ENCODE measurements at places on chromosomes 5 and 9. TPM values are rescaled to one million over a fixed set of nuclear protein-coding genes. Genes with fewer than 3 reads are reported as not detected.
A peak's percentile ranks its signal among the peaks of the same experiment; 100 is the strongest.

- H3K27ac ChIP-seq: peak overlapping the region; percentile 9
- DNase-seq: no peak
- no peak overlapping the region for H3K4me3 ChIP-seq
- H3K4me1 ChIP-seq: peaks cover 7% of the 10 kb centered on the region
These were observed 11.7 kb downstream of the ZNF462 start for GRCh38 chr9:106874652-106875051.

Gene ENTPD2
- 21.0 TPM for total RNA-seq

DNA sequence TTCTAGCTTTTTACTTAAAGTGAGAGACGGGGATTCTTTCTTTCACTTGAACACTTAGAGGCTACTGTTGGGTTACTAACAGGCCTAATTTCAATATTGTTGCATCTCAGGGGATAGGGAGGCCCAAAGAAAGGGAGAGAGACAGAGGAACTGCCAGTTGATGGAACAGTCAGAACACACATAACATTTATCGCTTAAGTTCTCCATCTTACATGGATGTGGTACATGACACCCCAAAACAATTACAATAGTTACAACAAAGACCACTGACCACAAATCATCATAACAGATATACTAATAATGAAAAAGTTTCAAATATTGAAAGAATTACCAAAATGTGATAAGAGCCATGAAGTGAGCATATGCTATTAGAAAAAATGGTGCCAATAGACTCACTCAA lies 4.3 kb upstream of the RIC1 start:
- H3K36me3 ChIP-seq: no peaks in the 10 kb centered on the region
- H3K27me3 ChIP-seq: no peaks in the 10 kb centered on the region
- DNase-seq: no peak
- H3K4me3 ChIP-seq: no peak overlapping the region
- H3K4me1 ChIP-seq: no peaks in the 10 kb centered on the region

Gene SLC46A2
- total RNA-seq: 1.8 TPM

- H3K36me3 ChIP-seq: no peaks in the 10 kb centered on the region
- peak; percentile 80 for DNase-seq
- peak overlapping the region; percentile 75 for H3K27ac ChIP-seq
- H3K27me3 ChIP-seq: peaks cover 42% of the 10 kb centered on the region
- peaks cover 10% of the 10 kb centered on the region for H3K4me1 ChIP-seq
- peak overlapping the region; percentile 42 for H3K4me3 ChIP-seq
These were observed 1.2 kb upstream of the NPR3 start for GRCh38 chr5:32709750-32710549.

- H3K36me3 ChIP-seq: no peaks in the 10 kb centered on the region
- no peak overlapping the region for H3K27ac ChIP-seq
- no peak overlapping the region for H3K4me3 ChIP-seq
These were observed 40.3 kb downstream of the RAB3C start for GRCh38 chr5:58622936-58623871.

DNA sequence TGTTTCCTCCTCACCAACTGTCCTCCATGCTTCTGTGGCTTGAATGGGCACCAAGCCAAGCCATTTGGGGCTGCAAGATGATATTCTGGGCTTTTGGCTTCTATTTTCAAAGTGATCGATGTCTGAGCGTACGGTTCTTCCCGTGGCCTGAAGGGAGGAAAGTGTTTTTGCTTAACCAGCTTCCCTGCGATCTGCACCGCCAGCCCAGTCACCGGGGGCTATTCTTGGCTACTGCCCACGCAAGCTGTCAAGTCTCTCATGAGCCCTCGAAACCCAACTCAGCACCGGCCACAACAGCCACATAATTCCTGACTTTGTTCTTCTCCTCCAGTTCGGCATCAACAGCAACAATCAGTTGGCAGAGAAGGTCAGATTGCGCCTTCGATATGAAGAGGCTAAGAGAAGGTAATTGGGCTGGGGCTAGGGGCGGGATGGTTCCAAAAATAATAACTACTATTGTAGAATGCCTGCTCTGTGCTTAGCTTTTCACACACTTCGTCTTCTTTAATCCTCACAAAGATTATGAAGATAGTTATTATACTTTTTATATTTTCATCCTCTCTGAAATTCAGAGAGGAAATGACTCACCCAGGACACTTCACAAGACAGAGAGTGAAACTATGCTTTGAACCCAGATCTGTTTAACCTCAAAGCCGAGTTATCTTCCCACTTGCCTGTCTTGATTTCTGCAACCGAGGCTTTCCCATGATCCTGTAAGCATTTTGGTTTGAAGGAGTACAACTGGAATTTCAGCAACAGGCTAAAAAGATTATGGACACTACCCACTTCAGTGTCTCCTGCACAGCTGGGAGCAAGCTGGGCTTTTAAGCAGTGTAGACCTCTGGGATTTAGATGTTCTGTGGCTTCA lies 76.4 kb upstream of the RARS1 start:
- H3K27me3 ChIP-seq: no peaks in the 10 kb centered on the region
- no peak overlapping the region for H3K4me3 ChIP-seq
- H3K4me1 ChIP-seq: peaks cover 6% of the 10 kb centered on the region
- no peaks in the 10 kb centered on the region for H3K36me3 ChIP-seq

Gene RABL6
- total RNA-seq: 74.5 TPM

DNA sequence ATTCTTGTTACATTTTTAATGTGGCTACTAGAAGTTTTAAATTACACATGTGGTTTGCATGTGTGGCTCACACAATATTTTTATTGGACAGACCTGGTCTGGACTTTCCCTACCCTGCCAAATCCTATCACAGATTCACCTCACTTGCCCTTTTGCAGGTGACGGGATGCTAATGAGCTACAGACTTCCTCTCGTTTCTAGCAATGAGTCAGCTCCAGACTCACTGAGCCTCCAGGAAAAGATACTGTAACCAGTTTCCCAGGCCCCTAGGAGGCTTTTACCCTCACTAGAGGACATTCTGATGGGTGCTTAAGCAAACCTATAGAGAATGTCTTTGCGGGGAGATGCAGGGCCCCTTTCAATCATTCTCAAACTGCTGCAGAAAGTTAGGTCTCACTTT lies 135.4 kb downstream of the WDR41 start:
- H3K36me3 ChIP-seq: no peaks in the 10 kb centered on the region
- no peak overlapping the region for H3K27ac ChIP-seq
- H3K27me3 ChIP-seq: no peaks in the 10 kb centered on the region
- no peak overlapping the region for H3K4me3 ChIP-seq

Gene PCDHGC3
- 40.8 TPM for total RNA-seq

Gene PDLIM7
- 84.1 TPM for total RNA-seq

Gene PLPPR1
- total RNA-seq: 1.7 TPM

Gene CAMLG
- 33.9 TPM for total RNA-seq

Gene ORM1
- total RNA-seq: not detected

DNA sequence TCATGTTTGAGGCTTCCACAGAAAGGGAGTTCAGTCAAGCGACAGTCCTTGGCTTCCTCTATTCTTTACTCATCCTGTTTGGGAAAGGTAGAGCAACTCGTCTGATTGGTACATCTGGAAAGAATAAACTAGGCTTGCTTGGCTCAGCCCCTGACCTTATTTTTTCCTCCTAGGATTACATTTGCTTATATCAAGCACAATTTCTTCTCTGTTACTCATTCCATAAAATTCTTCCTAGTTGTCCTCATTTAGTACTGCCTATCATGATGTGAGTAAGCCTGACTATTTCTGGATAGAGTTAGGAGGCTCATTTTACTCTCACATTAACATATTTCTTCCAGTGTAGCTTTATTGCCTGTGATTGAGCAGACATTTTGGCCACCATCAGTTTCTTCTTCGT lies 10.9 kb upstream of the CARNMT1 start:
- no peak overlapping the region for H3K4me3 ChIP-seq
- H3K36me3 ChIP-seq: no peaks in the 10 kb centered on the region
- H3K4me1 ChIP-seq: no peaks in the 10 kb centered on the region
- no peaks in the 10 kb centered on the region for H3K27me3 ChIP-seq
- H3K27ac ChIP-seq: no peak overlapping the region

DNA sequence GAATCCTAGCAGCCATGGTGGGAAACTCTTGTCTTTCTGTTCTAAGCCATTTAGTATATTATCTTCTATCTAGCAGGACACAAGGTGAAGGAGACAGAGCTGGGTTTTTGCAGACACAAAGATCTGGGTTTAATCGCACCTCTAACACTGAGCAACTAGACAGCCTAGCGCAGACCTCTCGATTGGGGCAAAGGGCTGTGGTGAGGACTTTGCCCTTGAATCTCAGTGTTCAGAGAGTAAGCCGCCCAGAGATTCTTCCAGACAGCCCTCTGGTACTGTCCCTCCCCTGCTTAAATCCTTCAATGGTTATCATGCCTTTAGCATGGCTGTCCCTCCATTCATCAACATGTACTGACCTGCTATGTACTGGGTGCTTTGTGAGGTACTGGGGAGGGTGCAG lies 128.1 kb downstream of the CRB2 start:
- no peak overlapping the region for H3K4me3 ChIP-seq
- no peak overlapping the region for H3K27ac ChIP-seq
- H3K27me3 ChIP-seq: no peaks in the 10 kb centered on the region

- no peaks in the 10 kb centered on the region for H3K4me1 ChIP-seq
- no peak for DNase-seq
- H3K27ac ChIP-seq: no peak overlapping the region
- H3K4me3 ChIP-seq: no peak overlapping the region
These were observed 522.4 kb upstream of the TLE4 start for GRCh38 chr9:79049371-79049770.

Gene PCDHA5
- 0.66 TPM for total RNA-seq

GRCh38 chr9:134500931-134501760 lies 140.5 kb upstream of the COL5A1 start:
- no peaks in the 10 kb centered on the region for H3K36me3 ChIP-seq
- H3K27ac ChIP-seq: no peak overlapping the region
- no peak overlapping the region for H3K4me3 ChIP-seq
- peak; percentile 5 for DNase-seq

GRCh38 chr5:108278285-108279240 lies 103.3 kb downstream of the FBXL17 start:
- no peak overlapping the region for H3K4me3 ChIP-seq
- DNase-seq: no peak
- no peaks in the 10 kb centered on the region for H3K27me3 ChIP-seq
- peaks cover 5% of the 10 kb centered on the region for H3K36me3 ChIP-seq

DNA sequence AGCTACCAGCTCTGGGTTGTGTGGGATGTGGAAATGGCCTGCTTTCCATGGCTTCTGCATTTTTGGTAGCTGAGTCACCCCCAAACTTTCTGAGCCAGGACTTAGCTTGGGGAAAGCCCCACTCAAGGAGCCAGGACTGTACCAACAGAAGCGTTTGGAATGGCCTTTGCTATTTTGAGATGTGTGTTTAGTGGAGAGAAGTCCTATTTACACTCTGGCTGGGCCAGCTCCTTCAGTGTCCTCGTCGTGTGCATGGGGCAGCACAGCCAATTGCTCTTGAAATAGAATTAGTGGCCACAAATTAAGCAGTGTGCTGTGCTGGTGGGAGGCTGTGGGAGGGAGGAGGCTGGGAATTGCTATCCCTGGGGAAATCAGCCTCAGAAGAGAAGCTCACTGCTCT lies 51.6 kb downstream of the ENTREP1 start:
- DNase-seq: peak; percentile 15
- H3K27ac ChIP-seq: no peak overlapping the region
- no peaks in the 10 kb centered on the region for H3K4me1 ChIP-seq
- H3K4me3 ChIP-seq: no peak overlapping the region
- H3K36me3 ChIP-seq: no peaks in the 10 kb centered on the region

Gene ATOX1
- 108 TPM for total RNA-seq

Gene ROPN1L
- total RNA-seq: not detected

GRCh38 chr5:143533978-143534760 lies 130.7 kb upstream of the NR3C1 start:
- no peak for DNase-seq
- H3K4me3 ChIP-seq: no peak overlapping the region
- H3K36me3 ChIP-seq: no peaks in the 10 kb centered on the region
- no peaks in the 10 kb centered on the region for H3K27me3 ChIP-seq
- H3K4me1 ChIP-seq: no peaks in the 10 kb centered on the region

GRCh38 chr5:98905857-98906688 lies 22.7 kb downstream of the CHD1 start:
- DNase-seq: no peak
- no peaks in the 10 kb centered on the region for H3K27me3 ChIP-seq
- no peak overlapping the region for H3K4me3 ChIP-seq
- no peaks in the 10 kb centered on the region for H3K4me1 ChIP-seq
- no peaks in the 10 kb centered on the region for H3K36me3 ChIP-seq
- H3K27ac ChIP-seq: no peak overlapping the region

DNA sequence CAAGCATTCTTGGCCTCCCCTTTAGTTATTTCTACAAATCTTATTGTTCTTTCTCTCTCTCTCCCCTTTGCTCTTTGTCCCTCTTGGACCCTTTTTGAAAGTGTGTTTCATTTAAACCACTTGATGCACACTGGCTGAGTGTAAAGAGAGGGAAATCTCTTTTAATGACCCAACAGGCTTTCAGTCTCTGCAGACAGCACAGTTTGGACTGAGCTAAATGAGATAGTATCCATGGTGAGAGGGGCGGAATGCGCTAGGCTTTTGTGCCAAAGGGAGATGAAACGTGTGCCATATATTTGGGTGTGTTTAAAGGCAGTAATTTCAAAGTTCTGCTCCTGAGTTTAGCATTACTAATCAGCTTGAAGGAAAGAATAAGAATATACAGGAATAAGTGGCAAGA lies 184.9 kb downstream of the PCSK1 start:
- no peak for DNase-seq
- H3K27ac ChIP-seq: peak overlapping the region; percentile 56
- no peak overlapping the region for H3K4me3 ChIP-seq
- H3K4me1 ChIP-seq: no peaks in the 10 kb centered on the region
- no peaks in the 10 kb centered on the region for H3K36me3 ChIP-seq
- no peaks in the 10 kb centered on the region for H3K27me3 ChIP-seq

- no peaks in the 10 kb centered on the region for H3K36me3 ChIP-seq
- H3K27me3 ChIP-seq: no peaks in the 10 kb centered on the region
- no peak overlapping the region for H3K4me3 ChIP-seq
- H3K4me1 ChIP-seq: no peaks in the 10 kb centered on the region
- no peak overlapping the region for H3K27ac ChIP-seq
- no peak for DNase-seq
These were observed 747.8 kb downstream of the CDH18 start for GRCh38 chr5:19240170-19240569.

DNA sequence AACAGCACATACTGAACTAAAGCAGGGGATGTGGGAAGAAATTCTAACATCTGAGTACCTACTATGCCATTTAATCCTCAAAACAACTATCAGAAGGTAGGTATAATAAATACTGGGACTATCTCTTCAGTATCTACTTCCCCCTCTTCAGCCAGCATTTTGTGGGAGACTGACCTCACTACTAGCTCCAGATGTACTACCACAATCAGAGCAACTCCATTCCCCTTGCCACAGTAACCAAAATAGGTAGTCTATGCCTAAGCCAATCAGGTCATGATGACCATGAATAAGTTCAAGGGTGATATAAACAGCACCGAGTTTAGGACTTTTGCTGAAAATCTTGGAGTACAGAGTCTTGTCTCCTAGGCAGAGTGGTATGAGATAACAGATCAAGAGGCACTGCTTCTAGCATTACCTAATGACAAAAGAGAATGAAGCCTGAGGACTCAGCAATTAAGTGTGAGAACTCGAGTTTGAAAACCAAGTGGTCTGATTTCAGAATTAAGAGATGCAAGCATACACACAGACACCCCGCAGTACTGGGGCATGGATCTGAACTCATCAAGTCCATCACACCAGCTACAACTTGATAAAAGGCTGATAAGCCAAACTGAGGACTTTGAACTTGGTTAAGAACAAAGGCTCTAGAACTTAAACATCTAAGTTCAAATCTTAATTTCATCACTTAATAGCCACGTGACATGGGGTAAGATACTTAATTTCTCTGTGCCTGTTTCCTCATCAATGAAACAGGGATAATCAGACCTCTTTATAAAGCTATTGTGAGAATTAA lies 9.7 kb downstream of the FNIP1 start:
- no peaks in the 10 kb centered on the region for H3K36me3 ChIP-seq
- H3K27me3 ChIP-seq: no peaks in the 10 kb centered on the region
- no peak for DNase-seq

Gene PPIC
- 36.7 TPM for total RNA-seq
